ENCODE measurements at places on chromosomes 6 and 20. TPM values are rescaled to one million over a fixed set of nuclear protein-coding genes. Genes with fewer than 3 reads are reported as not detected.

The SLC17A2 gene
- not detected for total RNA-seq

The DEFB113 gene
- not detected for total RNA-seq

The ASIP gene
- total RNA-seq: not detected

The IRF4 gene
- 0.34 TPM for total RNA-seq

The PTCHD4 gene
- total RNA-seq: not detected

The SLC44A4 gene
- total RNA-seq: 0.29 TPM

The SIRPD gene
- not detected for total RNA-seq

The LRRC73 gene
- 0.97 TPM for total RNA-seq

The SRMS gene
- 0.18 TPM for total RNA-seq
